NCI-H345 (cell line): ENCODE measurements at places on chromosomes 13 and 19.
A peak's percentile ranks its signal among the peaks of the same experiment; 100 is the strongest.

GRCh38 chr19:18700501-18701249 lies 17.2 kb downstream of the CRTC1 start:
- DNase-seq = no peak

DNA sequence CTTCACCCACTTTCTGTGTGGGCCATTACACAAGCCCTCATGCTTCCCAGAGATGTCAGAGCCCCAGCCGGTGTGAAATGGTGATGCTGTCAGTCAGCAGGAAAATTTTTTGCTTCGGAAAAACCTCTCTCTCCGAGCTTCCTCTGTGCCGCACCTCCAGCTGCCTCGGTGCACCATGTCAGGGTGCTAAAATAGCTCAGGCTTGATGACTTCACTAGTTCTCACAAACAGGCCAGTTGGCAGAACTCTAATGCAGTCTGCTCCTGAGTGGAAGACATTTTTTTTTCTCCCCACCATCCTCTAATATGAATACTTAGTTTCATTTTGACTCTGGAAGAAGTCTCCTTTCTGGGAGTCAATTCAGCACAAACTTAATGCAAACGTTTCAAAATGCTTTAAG lies 71.3 kb downstream of the KLF12 start:
- no peak for DNase-seq

GRCh38 chr13:84050536-84050935 lies 168.3 kb upstream of the SLITRK1 start:
- no peak for DNase-seq

- DNase-seq = no peak
Measured at GRCh38 chr19:27794494-27795042, 1418.4 kb downstream of the UQCRFS1 start.

GRCh38 chr13:39536274-39536673 lies 66.7 kb downstream of the LHFPL6 start:
- no peak for DNase-seq

- peak; percentile 14 for DNase-seq
Measured at GRCh38 chr13:44895264-44895952, 93.9 kb downstream of the NUFIP1 start.

GRCh38 chr13:36998624-36999041 lies 507 bp downstream of the ALG5 start:
- peak; percentile 36 for DNase-seq

- no peak for DNase-seq
Measured at GRCh38 chr19:41887711-41888382, 4.9 kb downstream of the ARHGEF1 start.

DNA sequence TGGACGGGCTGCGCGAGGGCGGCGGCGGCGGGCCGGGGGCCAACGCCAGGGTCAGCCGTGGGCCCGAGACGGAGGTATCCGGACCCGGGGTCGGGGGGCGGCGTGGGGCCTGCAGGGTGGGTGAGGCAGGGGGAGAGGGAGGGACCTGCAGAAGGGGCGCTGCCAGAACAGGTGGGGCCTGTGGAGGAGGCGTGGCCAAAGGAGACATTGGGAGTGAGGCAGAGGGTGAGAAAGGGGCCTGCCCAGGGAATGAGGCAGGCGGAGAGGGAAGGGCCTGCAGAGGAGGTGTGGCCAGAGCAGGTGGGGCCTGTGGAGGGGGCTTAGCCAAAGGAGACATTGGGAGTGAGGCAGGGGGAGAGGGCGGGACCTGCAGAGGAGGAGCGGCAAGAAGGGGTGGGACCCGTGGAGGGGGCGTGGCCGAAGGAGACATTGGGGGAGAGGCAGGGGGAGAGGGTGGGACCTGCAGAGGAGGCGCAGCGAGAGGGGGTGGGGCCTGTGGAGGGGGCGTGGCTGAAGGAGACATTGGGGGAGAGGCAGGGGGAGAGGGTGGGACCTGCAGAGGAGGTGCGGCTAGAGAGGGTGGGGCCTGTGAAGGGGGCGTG lies 4.2 kb downstream of the PRR36 start:
- peak; percentile 47 for DNase-seq

GRCh38 chr13:100128838-100129237 lies 39.9 kb downstream of the PCCA start:
- no peak for DNase-seq

DNA sequence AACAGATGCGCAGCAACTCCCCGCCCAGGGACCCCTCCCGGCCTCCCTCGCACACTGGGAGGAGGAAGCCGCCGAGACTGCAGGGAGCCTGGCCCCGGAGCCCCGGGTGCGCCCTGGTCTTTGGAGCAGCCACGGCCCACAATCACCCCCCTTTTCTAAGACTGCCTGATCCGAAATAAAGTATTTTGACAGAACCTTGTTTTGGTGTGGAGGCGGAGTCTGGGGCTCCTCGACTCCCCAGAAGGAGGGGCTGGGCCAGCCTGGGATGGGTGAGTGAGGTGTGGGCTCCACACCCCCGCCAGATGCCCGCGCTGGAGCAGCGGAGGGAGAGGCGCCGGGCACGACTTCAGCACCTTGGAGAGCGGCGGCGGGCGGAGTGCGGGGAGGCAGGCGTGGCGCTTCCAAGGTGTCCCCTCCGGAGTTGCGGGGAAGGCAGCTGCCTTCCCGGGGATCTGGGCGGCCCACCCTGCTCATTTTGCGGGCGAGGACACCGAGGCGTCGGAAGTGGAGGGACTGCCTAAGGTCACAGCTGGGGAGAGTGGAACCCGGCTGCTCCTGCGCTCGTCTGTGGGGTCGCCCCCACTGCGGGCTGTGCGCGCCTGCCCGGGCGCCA lies 9.4 kb downstream of the SIRT6 start:
- no peak for DNase-seq

GRCh38 chr13:113820813-113821651 lies 42.8 kb downstream of the GAS6 start:
- peak; percentile 88 for DNase-seq

DNA sequence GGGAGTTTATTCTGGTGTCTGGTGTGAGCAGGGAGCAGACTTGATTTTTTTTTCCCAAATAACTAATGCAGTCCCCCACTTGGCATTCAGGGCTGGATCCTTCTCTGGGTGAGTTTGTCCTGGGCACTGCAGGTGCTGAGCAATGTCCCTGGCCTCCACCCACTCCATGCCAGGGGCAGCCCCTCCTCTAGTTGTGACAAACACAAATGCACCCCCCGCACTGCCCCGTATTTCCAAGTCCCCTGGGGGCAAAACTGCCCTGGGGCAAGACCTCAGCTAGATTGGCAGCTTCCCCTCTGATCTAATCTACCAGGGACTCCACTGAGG lies 6.4 kb downstream of the MOB3A start:
- DNase-seq = no peak
